ENCODE measurements at places on chromosomes 13 and 19. TPM values are rescaled to one million over a fixed set of nuclear protein-coding genes. Genes with fewer than 3 reads are reported as not detected.

DNA sequence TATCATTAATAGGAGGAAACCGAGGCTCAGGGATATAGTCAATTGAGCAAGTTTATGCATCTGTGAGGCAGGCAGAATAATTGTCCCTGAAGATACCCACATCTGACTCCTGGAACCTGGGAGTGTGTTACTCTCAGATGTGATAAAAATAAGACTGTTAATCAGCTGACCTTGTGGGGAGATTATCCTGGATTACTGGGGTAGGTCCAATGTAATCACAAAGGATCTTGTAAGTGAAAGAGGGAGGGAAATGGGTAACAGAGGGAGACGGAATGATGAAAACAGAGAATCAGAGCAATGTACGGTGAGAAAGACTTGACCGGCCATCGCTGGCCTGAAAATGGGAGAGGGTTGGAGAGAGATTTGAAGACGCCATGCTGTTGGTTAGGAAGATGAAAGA, 3.2 kb upstream of the EDDM13 start:
- H3K27me3 ChIP-seq = no peaks in the 10 kb centered on the region
- no peak overlapping the region for H3K27ac ChIP-seq
- no peak overlapping the region for H3K4me3 ChIP-seq
- no peaks in the 10 kb centered on the region for H3K36me3 ChIP-seq
- H3K4me1 ChIP-seq = no peaks in the 10 kb centered on the region

Gene GIPC3
- total RNA-seq = 1.2 TPM

DNA sequence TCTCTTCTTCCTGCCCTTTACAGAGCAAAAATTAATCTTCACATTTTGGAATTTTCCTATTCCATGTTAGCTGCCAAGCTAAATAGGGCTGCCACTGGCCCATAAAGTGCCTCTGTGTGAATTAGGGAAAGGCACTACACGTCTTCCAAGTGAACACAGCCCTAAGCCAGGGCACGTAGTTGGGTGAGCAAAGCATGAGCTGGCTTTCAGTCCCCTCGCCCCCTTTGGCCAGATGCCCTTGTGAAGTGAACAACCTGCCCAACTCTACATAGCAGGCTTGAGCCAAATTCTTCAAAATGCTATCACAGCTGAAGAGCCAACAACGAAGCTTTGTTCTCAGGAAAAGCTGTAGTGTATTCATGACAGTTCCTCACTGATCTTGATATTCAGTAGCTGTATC, 213.1 kb downstream of the OXGR1 start:
- no peaks in the 10 kb centered on the region for H3K36me3 ChIP-seq
- no peak overlapping the region for H3K27ac ChIP-seq
- no peak for DNase-seq
- no peaks in the 10 kb centered on the region for H3K27me3 ChIP-seq

DNA sequence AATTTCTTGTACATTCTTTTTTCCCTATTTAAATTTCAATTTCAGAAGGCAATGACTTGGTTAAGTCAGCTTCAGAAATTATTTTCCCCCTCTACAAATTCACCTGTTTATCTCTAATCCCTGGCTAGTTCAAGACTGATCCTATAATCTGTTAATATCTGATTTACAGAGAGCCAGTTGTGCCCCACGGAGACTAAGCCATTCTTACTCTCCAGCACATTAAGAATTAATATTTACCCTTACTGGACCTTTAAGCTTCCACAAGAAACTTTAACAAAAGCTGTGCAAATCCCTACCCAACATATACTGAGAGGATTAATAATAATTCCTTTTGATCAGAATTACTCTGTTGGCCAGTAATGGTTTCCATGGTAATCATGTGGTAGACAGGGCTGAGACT, 786.2 kb downstream of the PCDH9 start:
- no peak overlapping the region for H3K4me3 ChIP-seq
- no peaks in the 10 kb centered on the region for H3K36me3 ChIP-seq
- DNase-seq = no peak
- no peaks in the 10 kb centered on the region for H3K4me1 ChIP-seq

- peaks cover 4% of the 10 kb centered on the region for H3K4me1 ChIP-seq
- H3K27ac ChIP-seq = peak overlapping the region; percentile 76
- DNase-seq = peak; percentile 88
- no peaks in the 10 kb centered on the region for H3K27me3 ChIP-seq
- H3K36me3 ChIP-seq = peaks cover 25% of the 10 kb centered on the region
Observed at GRCh38 chr19:48963371-48964204, 1.5 kb upstream of the FTL start.

Gene GFY
- 0.93 TPM for total RNA-seq

DNA sequence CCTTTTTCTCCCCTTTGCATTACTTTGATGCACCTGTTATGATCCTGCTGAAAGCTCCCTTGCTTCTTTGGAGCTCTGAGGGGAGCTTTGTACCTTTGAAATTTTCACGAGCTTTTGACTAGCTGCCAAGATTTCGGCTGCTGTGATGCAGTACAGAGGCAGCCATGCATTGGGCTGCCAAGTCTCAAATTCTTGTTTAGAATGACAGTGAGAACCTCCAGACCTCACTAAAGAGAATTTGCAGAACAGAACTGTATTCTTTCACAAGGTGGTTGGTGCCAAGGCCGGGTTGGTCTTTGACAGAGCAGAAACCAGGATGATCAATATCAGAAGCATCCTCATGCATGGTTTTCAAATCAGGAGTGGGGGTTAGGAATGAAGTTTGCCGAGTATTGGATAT, 414.8 kb downstream of the GPC5 start:
- H3K27me3 ChIP-seq = no peaks in the 10 kb centered on the region
- H3K27ac ChIP-seq = no peak overlapping the region
- no peaks in the 10 kb centered on the region for H3K36me3 ChIP-seq
- H3K4me3 ChIP-seq = no peak overlapping the region
- no peak for DNase-seq

GRCh38 chr13:72097568-72097967, 230.6 kb upstream of the DACH1 start:
- no peak for DNase-seq
- H3K4me3 ChIP-seq = no peak overlapping the region
- H3K4me1 ChIP-seq = peaks cover 5% of the 10 kb centered on the region
- H3K36me3 ChIP-seq = no peaks in the 10 kb centered on the region
- H3K27me3 ChIP-seq = no peaks in the 10 kb centered on the region

DNA sequence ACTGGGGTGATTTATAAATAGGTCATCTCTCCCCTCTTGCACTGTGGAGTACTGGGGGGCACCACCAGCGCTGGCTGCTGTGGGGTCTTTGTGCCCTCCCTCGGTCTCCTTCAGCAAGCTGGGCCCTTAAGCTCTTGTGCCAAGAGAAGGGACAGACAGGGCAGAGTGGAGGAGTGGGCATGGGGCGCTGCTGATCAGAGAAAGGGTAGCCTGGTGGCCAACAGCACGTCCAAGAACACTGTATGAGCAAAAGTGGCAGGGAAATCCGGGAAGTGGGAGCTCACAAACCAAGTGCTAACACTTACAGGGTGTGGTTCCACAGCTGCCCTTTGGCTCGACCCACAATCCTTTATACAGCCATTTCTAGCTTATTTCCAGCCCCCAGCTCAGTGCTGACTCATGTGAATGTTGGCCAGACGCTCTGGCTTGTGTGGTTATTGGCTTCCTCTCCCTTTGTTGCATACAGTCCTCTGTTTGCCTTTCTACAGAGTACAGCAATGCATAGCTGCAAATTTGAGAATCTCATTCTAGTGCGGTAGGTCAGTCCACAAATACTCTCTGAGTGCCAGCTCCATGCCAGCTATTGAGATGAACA, 298.8 kb downstream of the SHISA2 start:
- DNase-seq = no peak
- peaks cover 6% of the 10 kb centered on the region for H3K4me1 ChIP-seq
- no peaks in the 10 kb centered on the region for H3K27me3 ChIP-seq
- no peak overlapping the region for H3K4me3 ChIP-seq
- no peak overlapping the region for H3K27ac ChIP-seq

GRCh38 chr13:114001331-114002008, 27.6 kb upstream of the C13orf46 start:
- DNase-seq = no peak
- no peaks in the 10 kb centered on the region for H3K27me3 ChIP-seq
- H3K36me3 ChIP-seq = no peaks in the 10 kb centered on the region
- H3K4me1 ChIP-seq = no peaks in the 10 kb centered on the region

DNA sequence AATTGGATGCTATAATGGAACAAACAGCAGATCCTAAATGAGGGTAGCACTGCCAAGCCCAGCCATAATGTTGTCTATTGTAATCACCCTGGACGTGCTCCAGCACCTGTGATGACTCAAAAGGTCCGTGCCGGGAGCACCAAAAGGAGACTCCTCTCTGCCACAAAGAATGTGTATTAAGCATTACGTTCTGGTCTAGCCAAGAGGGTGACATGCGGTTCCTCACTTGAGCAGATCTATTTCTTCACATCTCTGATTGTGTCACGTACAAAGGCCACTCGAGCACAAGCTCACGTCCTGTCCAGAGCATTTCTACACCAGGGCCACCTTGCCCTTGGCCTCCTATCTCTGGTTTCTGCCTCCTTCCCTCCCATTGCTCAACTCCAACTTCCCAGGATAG, 219.9 kb upstream of the IRS2 start:
- no peak overlapping the region for H3K27ac ChIP-seq
- no peaks in the 10 kb centered on the region for H3K4me1 ChIP-seq
- no peak overlapping the region for H3K4me3 ChIP-seq
- DNase-seq = no peak
- no peaks in the 10 kb centered on the region for H3K27me3 ChIP-seq
- no peaks in the 10 kb centered on the region for H3K36me3 ChIP-seq

Gene PCSK4
- 9.8 TPM for total RNA-seq

Gene MBD3L2
- total RNA-seq = not detected

DNA sequence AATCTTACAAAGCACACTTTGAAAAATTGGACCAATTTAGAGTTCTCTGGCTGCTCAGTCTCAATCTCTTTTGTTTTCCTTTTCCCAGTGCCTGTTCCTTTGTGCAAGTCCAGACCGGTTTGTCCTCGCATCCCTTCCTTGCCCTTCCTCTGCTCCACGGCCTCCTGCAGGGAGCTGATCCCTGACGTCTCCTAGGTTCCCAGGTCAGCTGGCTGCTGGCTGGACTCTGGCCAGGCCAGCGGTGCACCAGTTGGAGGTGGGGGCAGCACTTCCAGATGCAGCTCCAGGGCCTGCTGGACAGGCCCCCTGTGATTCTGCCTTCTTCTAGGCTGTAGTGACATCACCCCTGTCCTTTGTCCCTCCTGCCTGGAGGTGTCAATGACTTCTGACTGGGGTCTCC, 44.0 kb upstream of the KPNA3 start:
- no peak overlapping the region for H3K4me3 ChIP-seq
- no peak overlapping the region for H3K27ac ChIP-seq
- H3K27me3 ChIP-seq = no peaks in the 10 kb centered on the region

GRCh38 chr13:50282016-50282415, 266.8 kb downstream of the KCNRG start:
- no peak overlapping the region for H3K27ac ChIP-seq
- H3K4me3 ChIP-seq = no peak overlapping the region
- DNase-seq = no peak
- peaks cover 16% of the 10 kb centered on the region for H3K4me1 ChIP-seq
- H3K36me3 ChIP-seq = no peaks in the 10 kb centered on the region

GRCh38 chr19:33751436-33751770, 45.3 kb upstream of the KCTD15 start:
- no peaks in the 10 kb centered on the region for H3K36me3 ChIP-seq
- no peaks in the 10 kb centered on the region for H3K4me1 ChIP-seq
- no peak overlapping the region for H3K4me3 ChIP-seq
- no peaks in the 10 kb centered on the region for H3K27me3 ChIP-seq
- H3K27ac ChIP-seq = no peak overlapping the region

Gene OVOL3
- not detected for total RNA-seq

- peak; percentile 35 for DNase-seq
- no peak overlapping the region for H3K27ac ChIP-seq
- no peaks in the 10 kb centered on the region for H3K36me3 ChIP-seq
- no peaks in the 10 kb centered on the region for H3K27me3 ChIP-seq
Observed at GRCh38 chr13:99378985-99379733, 72.0 kb upstream of the GPR183 start.

Gene RASGRP4
- 2.0 TPM for total RNA-seq

Gene PCP2
- not detected for total RNA-seq

GRCh38 chr13:20831254-20831653, 57.5 kb upstream of the EEF1AKMT1 start:
- no peaks in the 10 kb centered on the region for H3K27me3 ChIP-seq
- H3K4me1 ChIP-seq = no peaks in the 10 kb centered on the region
- no peak overlapping the region for H3K4me3 ChIP-seq

- peak; percentile 51 for DNase-seq
- H3K4me1 ChIP-seq = peaks cover 10% of the 10 kb centered on the region
- H3K36me3 ChIP-seq = no peaks in the 10 kb centered on the region
Observed at GRCh38 chr13:33125821-33126570, 109.8 kb downstream of the KL start.

DNA sequence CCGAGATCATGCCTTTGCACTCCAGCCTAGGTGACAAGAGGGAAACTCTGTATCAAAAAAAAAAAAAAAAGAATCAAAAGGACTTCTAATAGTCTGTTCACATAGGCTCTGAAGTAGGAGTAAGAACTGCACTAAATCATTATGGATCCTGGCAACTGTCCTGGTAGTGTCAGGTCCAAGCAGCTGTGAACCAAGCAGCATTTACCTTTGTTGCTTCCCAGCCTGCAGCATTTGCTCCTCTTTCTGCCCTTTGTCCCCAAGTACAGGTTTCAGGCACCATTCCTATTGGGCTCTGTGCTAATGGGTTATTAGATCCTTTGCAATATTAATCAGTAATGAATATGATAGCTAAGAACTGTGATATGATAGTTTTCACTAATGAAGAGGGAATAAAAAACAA, 77.4 kb upstream of the NBEA start:
- no peaks in the 10 kb centered on the region for H3K36me3 ChIP-seq
- H3K27ac ChIP-seq = no peak overlapping the region
- no peak overlapping the region for H3K4me3 ChIP-seq
- H3K27me3 ChIP-seq = no peaks in the 10 kb centered on the region
- DNase-seq = no peak
- H3K4me1 ChIP-seq = peaks cover under 1% of the 10 kb centered on the region

DNA sequence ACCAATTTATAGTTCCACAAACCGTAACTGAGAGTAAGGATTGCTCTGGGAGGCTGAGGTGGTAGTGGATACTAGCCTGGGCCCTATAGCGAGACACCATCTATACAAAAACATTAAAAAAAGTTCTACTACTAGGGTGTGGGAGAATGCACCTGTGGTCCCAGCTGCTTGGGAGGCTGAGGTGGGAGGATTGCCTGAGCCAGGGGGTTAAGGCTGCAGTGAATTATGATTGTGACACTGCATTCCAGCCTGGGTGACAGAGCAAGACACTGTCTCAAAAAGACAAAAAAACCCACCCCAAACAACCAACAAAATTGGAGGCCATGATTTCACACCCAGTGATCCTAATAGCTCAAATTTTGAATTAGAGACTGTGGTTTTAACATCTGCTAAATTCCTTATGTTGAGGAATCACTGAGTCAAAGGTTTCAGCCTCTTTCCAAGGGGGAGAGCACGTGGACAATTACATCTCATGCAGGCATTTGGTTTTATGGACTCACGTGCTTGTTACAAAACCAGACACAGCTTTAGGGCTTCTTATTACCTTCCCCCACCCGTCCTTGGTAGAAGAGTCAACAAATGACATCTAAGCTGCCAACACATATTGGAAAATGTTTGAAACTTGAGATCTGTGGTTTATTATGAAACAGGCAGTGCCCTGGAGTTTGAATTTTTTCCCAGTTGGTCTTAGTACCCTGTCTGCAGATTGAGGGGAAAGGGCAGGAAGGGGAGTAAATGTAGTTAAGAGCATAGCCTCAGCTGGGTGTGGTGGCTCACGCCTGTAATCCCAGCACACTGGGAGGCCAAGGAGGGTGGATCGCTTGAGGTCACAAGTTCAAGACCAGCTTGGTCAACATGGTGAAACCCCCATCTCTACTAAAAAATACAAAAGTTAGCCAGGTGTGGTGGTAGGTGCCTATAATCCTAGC, 18.5 kb downstream of the CYP2A6 start:
- H3K4me3 ChIP-seq = no peak overlapping the region
- H3K27me3 ChIP-seq = no peaks in the 10 kb centered on the region
- H3K27ac ChIP-seq = no peak overlapping the region
- no peaks in the 10 kb centered on the region for H3K4me1 ChIP-seq
- no peak for DNase-seq
